ENCODE measurements at places on chromosomes 2 and 18.

- peak; percentile 65 for DNase-seq
Observed at GRCh38 chr2:70094978-70095719, 7.9 kb downstream of the PCBP1 start.

- no peak for DNase-seq
Observed at GRCh38 chr2:240582781-240583180, 3.8 kb upstream of the CAPN10 start.

- DNase-seq = no peak
Observed at GRCh38 chr2:241936457-241937133, 67.1 kb downstream of the RTP5 start.

- no peak for DNase-seq
Observed at GRCh38 chr2:8380026-8380425, 301.8 kb upstream of the ID2 start.

GRCh38 chr2:196182439-196183171 is 11.2 kb upstream of the STK17B start:
- no peak for DNase-seq

Data from activated naive CD4-positive, alpha-beta T cell treated with anti-CD3 and anti-CD28 coated beads, Interleukin-2, amount 10 ng/mL, durations not matched to agents 7 days and 5 days (primary cell).